Suppressor macrophage treated with lipopolysaccharide for 1 hour (primary cell): ENCODE measurements at places on chromosomes 1 and 21.

DNA sequence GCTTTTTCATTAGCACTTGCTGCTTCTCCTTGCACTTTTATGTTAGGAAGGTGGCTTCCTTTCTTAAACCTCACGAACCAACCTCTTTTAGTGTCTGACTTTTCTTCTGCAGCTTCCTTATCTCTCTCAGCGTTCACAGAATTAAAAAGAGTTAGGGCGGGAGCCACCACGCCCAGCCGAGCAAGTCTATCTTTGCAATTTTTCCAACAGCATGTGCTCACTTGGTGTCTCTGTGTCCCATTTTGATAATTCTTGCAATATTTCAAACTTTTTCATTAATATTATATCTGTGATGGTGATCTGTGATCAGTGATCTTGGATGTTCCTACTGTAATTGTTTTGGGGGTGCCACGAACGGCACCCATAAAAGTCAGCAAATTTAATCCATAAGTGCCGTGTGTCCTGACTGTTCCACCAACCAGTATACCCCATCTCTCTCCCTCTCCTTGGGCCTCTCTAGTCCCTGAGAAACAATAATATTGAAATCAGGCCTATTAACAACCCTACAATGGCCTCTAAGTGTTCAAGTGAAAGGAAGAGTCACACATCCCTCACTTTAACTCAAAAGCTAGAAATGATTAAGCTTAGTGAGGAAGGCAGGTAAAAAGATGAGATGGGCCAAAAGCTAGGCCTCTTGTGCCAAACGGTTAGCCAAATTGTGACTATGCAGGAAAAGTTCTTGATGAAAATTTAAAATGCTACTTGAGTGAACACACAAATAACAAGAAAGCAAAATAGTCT, 15.9 kb upstream of the ITPKB start:
- DNase-seq = no peak

GRCh38 chr1:95233319-95233736, 682 bp upstream of the RWDD3 start:
- no peak for DNase-seq

- DNase-seq = peak; percentile 55
These were observed 17.4 kb upstream of the IFNAR2 start for GRCh38 chr21:33212159-33212851.

GRCh38 chr1:45785583-45785982, 17.8 kb upstream of the MAST2 start:
- no peak for DNase-seq

GRCh38 chr1:1200876-1201810, 5.2 kb downstream of the TNFRSF18 start:
- DNase-seq = peak; percentile 97

DNA sequence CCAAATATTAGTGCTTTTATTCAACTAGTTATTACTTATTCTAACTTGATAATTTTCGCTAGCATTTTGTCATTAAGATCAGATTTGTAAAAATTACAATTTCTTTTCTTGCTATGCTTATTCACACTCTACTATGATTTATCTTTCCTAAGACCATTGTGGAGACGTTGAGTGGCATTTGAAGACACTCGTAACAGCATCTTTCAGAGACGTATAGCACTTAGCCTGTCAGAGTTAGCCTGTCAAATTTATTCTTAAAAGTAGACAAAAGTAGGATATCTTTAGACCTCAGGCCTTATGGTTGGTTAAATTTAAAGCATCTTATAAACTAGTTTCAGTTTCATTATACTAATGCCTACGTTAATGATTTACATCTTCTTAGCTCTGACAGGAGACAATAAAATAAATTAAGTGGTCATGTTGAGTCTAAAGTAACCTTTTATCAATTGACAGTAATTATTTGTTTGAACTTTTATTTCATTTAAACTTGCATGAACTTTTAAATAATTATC, 1410.1 kb downstream of the MRPL39 start:
- no peak for DNase-seq

GRCh38 chr1:88441022-88441421, 243.1 kb upstream of the PKN2 start:
- DNase-seq = no peak

GRCh38 chr1:227411066-227411465, 92.8 kb upstream of the CDC42BPA start:
- no peak for DNase-seq

GRCh38 chr1:220012259-220012658, 34.0 kb downstream of the EPRS1 start:
- DNase-seq = no peak

- no peak for DNase-seq
These were observed 35.6 kb downstream of the IL23R start for GRCh38 chr1:67201891-67202290.

DNA sequence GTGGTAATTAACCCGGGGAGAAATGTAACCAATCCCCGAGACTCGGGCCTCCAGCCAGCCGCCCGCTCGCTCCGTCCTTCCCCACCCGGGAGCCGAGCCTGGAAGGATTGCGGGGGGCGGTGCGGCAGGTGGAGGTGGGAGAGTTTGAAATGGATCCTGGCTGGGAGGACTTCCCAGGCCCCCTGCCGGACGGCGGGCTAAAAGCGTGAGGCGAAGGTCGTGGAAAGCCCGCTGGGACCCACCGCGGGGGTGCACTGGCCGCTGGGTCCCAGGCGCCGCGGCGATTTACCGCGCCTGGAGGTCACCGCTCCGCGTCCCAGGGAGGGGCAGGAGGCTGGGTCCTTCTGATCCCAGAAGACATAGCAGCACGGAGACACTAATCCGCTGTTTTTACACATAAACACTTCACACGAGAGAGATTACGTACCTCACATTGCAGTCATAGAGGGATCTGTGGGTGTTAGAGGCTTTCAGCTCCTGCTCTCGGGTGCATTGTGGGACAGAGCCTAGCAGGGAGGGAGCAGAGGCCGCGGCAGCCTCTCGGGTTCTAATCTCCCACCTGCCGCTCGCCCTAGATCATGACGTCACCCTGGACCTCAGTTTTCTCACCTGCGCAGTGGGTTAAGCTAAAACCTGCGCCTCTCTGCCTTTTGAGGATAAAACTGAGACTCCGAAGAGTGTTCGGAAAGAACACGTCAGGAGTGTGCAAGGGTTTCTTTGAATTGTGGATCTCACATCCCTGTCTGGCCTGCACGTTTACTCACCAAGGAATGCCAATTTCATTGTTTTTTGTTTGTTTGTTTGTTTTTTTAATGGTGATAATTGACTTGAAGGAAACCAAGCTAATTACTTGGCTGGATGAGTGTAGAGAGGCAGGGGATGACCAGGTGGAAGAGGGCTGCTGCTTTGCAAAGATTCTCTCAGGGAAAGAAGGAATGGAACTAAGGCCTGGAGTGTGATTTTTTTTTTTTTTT, 17.1 kb upstream of the TMEM9 start:
- DNase-seq = peak; percentile 65

DNA sequence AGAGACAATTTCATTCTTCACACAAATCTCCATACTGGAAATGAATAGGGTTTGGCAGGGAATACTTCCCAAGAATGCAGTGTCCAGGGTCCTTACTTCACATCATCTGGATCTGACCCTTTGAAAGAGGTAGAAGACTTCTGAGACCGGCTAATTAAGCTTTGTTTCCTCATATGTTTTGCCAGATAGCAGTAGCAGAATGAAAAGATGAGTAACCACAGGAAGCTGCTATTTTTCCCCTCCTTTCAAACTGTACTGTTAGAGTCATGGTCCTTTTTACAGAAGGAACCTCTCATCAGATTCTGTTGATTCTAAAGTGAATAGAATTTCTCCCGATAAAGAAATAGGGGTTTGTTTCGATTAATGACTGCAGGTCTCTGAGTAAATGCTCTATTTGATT, 1.4 kb upstream of the OLFML3 start:
- DNase-seq = peak; percentile 19

GRCh38 chr1:111903871-111904449, 85.5 kb downstream of the KCND3 start:
- no peak for DNase-seq

DNA sequence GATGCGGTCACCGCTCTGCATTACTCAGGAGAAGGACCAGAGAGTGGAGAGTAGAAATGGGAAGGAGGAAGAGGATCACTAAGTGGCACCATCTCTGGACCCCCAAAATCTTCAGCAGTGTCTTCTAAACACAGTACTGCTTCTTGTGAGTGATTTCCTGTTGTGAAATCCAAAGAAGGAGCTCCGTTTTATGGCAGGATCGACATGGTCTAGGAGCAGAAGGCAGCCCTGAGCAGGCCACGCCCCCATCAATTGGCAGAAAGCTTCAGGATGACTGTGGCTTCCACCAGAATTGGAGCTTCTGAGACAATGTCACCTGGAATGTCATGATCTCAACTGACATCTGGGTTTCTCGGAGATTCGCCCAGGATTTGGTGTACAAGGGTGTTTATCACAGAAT, 171.5 kb downstream of the ADSS2 start:
- DNase-seq = no peak

- DNase-seq = no peak
These were observed 44.5 kb upstream of the VAMP3 start for GRCh38 chr1:7726623-7727022.

GRCh38 chr1:230321341-230321740, 104.8 kb downstream of the PGBD5 start:
- no peak for DNase-seq

GRCh38 chr1:220751111-220751510, 3.0 kb downstream of the MTARC2 start:
- DNase-seq = no peak

- DNase-seq = peak; percentile 57
These were observed 5.0 kb upstream of the RNF11 start for GRCh38 chr1:51231120-51231519.

DNA sequence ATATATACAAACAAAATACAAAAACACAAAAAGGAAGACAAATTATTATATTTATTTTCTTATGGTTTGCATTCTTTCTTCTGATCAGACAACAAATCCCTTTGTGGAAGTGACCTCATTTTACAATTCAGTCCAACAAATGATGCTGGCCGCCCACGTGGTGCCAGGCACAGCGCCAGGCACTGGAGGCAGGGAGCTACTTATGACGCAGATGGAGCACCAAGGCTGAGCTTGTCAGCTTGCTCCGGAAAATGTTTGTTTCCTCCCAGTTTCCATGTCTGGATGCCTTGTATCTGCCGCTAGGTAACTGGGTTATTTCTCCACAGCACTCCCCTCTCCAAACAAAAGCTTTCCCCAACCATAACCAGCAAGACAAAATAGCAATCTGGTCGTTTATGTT, 30.7 kb upstream of the CD34 start:
- DNase-seq = peak; percentile 55

- DNase-seq = no peak
These were observed 38.2 kb downstream of the GLIS1 start for GRCh38 chr1:53700776-53701175.

DNA sequence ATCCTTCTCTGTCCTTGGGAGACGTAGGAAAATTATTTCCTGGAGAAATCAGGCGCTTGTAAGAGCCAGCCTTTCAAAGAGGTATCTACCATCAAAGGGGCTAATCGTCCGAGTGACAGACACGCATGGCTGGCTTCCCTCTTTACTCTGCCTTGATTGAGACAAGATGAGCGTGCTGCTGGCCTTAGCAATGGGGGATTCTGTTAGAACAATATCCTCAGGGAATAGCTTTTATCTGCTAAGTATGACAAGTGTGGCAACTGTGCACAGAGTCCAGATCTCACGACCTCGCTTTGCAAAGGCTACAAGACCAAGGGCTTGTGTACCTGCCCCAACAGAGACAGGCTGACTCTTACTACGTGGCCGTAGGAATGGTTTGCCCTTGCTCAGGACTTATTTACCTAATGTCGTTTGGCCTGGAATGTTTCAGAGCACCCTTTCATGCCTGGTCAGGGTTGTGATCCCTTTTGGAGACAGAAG, 417.1 kb downstream of the KIF26B start:
- DNase-seq = no peak

DNA sequence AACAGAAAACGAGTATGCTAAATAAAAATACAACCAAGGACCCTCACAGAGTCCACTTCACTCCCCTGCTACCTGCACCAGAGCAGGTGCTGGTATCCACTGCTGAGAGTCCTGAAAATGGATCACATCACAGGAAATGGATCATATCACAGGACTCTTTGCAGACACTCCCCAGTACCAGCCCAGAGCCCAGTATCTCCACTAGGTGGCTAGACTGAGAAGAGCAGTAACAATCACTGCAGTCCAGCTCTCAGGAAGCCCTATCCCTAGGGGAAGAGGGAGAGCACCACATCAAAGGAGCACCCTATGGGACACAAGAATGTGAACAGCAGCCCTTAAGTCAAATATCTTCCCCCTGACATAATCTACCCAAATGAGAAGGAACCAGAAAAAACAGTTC, 28.0 kb downstream of the AGBL4 start:
- DNase-seq = no peak

- no peak for DNase-seq
These were observed 54.6 kb downstream of the SIM2 start for GRCh38 chr21:36753556-36753955.

DNA sequence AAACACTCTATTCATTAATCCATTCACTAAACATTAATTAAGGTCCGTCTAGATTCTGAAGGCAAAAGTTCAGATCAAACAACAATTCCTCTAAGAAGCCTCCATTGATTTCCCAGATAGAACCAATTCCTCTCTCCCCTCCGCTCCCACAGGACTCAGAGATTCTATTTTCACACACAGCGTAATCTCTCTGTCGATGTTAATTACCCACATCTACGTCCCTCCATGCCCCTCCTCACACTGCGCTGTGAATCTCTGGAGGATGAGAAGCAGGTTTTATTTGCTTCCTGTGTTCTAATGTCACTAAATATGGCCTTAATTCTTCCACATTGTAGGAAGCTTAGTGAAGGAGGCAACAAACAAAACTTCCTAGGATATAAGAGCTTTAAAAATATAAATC, 306.7 kb downstream of the DSCAM start:
- no peak for DNase-seq

GRCh38 chr1:12380326-12381249, 150.8 kb downstream of the VPS13D start:
- DNase-seq = peak; percentile 28

DNA sequence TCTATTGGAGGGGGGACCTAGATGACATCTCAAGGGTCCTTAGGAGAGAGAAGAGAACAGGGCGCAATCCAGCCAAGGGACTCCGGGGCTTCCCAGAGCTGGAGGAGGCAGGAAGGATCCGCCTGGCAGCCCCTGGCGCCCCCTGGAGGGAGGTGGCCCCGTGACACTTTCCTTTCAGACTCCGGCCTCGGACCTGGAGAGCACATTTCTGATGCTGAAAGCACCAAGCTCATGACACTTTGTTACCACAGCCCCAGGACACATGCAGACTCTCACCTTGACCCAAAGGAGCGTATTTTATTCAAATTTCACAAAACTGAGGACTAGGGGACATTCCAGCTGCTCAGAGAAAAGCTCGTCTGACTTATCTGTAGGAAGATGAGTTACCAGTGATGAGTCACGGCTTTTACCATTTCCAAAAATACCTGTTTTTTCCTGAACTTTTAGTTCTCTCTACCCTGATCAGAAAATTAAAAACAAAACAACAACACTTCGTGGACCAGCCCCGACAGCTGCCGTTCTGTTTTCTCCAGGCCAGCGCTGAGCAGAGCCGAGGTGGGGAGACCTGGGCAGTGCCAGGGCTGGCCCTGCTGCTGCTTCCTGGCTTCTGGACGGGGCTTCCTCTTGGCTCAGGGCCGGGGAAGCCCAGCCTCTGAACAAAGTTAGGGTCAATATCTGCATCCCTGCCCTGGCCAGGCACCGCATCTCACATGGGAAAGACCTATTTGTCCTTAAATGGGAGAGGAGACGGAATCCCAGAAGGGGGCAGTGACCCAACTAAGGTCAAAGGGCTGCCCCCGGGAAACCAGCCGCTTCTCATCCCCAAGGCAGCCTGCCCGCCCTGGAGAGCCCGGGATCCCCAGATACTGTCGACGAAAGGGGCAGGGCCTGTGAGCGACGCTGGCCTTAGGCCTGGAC, 21.6 kb upstream of the POFUT2 start:
- peak; percentile 78 for DNase-seq
